ENCODE measurements at places on chromosomes 1 and 21. TPM values are rescaled to one million over a fixed set of nuclear protein-coding genes. Genes with fewer than 3 reads are reported as not detected.

WNT3A gene
- total RNA-seq: not detected

FAM163A gene
- total RNA-seq: not detected

ANGPTL3 gene
- total RNA-seq: not detected

JAM2 gene
- 0.05 TPM for total RNA-seq

PIGR gene
- total RNA-seq: not detected

ZNF678 gene
- total RNA-seq: 4.2 TPM

S100A8 gene
- not detected for total RNA-seq

PDXK gene
- total RNA-seq: 81.4 TPM

NUAK2 gene
- total RNA-seq: 12.7 TPM

CD164L2 gene
- total RNA-seq: not detected

CRYAA gene
- total RNA-seq: not detected

- DNase-seq: no peak
- no peaks in the 10 kb centered on the region for H3K27me3 ChIP-seq
- H3K36me3 ChIP-seq: no peaks in the 10 kb centered on the region
- no peak overlapping the region for H3K27ac ChIP-seq
- H3K4me3 ChIP-seq: no peak overlapping the region
Measured at GRCh38 chr1:236953151-236953700, 51.0 kb downstream of the MT1HL1 start.

- H3K27ac ChIP-seq: no peak overlapping the region
- no peaks in the 10 kb centered on the region for H3K36me3 ChIP-seq
- H3K27me3 ChIP-seq: peaks cover 3% of the 10 kb centered on the region
- no peaks in the 10 kb centered on the region for H3K4me1 ChIP-seq
- no peak for DNase-seq
Measured at GRCh38 chr1:58443986-58444868, 102.3 kb downstream of the OMA1 start.

DNA sequence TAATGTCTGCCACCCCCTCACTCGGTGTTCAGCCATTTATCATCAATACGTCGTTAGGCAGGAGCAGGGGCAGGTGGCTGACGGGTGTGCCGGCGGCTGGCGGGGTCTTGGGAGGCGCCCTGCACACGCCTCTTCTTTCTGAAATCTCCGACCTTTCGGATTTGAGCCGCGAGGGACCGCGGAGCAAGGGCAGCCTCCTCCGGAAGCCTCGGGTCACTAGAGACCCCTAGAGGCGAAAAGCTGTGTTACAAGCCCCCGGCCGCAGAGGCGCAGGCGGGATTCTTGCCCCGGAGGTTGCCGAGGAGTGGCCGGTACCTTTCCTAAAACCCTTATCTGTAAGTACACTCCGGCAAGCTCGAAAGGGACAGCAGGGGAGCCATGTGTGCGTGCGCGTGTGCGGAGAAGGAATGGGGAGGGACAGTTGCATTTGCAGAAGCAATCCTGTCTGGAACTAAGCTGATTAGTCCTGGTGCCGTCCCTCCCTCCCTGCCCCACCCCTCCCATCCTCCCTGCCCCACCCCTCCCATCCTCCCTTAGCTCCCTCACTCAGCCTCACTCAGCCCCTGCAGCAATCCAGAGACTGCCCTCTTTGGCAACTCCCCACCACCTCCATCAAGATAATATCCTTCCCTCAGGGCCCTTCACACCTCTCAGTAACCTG lies 11.0 kb downstream of the BRINP2 start:
- H3K36me3 ChIP-seq: no peaks in the 10 kb centered on the region
- peak; percentile 46 for DNase-seq
- peaks cover 7% of the 10 kb centered on the region for H3K4me1 ChIP-seq
- no peak overlapping the region for H3K27ac ChIP-seq

- H3K4me3 ChIP-seq: peak overlapping the region; percentile 55
- peak overlapping the region; percentile 88 for H3K27ac ChIP-seq
- H3K36me3 ChIP-seq: no peaks in the 10 kb centered on the region
- DNase-seq: peak; percentile 90
- peaks cover 8% of the 10 kb centered on the region for H3K27me3 ChIP-seq
Measured at GRCh38 chr1:235971571-235972310, 93.1 kb downstream of the NID1 start.

DNA sequence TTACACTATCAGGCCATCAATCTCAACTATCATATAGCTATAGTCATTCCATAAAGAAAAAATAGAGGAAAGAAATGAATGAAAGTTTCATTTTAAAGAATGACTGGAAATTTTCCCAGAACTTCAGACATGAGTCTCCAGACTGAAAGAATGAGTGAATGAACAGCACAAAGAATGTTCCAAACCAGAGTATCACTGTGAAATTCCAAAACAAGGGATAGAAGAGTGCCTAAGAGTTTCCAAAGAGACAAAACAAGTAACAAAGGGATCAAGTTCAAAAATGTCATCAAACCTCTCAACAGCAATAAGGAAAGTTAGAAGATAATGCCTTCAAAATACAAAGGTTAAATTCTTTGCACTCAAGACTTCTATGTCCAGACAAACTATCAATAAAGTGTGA lies 114.9 kb downstream of the DENND1B start:
- H3K4me3 ChIP-seq: no peak overlapping the region
- no peaks in the 10 kb centered on the region for H3K27me3 ChIP-seq
- H3K36me3 ChIP-seq: peaks cover 19% of the 10 kb centered on the region

DNA sequence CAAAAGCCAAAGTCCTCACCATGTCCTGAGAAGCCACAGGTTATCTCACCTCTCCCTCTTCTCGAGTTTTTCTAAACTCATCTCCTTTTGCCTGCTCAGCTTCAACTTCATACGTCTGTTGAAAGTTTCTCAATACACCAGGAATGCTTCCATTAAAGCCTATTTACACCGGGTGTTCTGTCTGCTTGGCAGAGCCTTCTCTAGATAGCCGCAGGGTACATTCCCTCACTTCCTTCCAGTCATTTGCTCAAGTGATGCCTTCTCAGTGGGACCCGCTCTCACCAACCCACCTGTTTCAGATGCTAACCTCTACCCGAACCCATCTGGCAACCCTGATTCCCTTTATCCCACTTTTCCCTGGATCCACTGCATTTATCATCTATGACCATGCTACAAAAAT lies 257.0 kb upstream of the ADGRL2 start:
- H3K27me3 ChIP-seq: no peaks in the 10 kb centered on the region
- DNase-seq: no peak
- H3K27ac ChIP-seq: no peak overlapping the region
- peaks cover 2% of the 10 kb centered on the region for H3K4me1 ChIP-seq

GRCh38 chr21:17900281-17900989 lies 81.3 kb upstream of the C21orf91 start:
- H3K4me1 ChIP-seq: peaks cover 29% of the 10 kb centered on the region
- no peak overlapping the region for H3K27ac ChIP-seq
- no peak overlapping the region for H3K4me3 ChIP-seq
- no peaks in the 10 kb centered on the region for H3K27me3 ChIP-seq
- no peak for DNase-seq

- no peaks in the 10 kb centered on the region for H3K27me3 ChIP-seq
- no peak for DNase-seq
- no peaks in the 10 kb centered on the region for H3K4me1 ChIP-seq
- H3K36me3 ChIP-seq: no peaks in the 10 kb centered on the region
- no peak overlapping the region for H3K4me3 ChIP-seq
- no peak overlapping the region for H3K27ac ChIP-seq
Measured at GRCh38 chr1:189657715-189658114, 819.9 kb downstream of the BRINP3 start.

DNA sequence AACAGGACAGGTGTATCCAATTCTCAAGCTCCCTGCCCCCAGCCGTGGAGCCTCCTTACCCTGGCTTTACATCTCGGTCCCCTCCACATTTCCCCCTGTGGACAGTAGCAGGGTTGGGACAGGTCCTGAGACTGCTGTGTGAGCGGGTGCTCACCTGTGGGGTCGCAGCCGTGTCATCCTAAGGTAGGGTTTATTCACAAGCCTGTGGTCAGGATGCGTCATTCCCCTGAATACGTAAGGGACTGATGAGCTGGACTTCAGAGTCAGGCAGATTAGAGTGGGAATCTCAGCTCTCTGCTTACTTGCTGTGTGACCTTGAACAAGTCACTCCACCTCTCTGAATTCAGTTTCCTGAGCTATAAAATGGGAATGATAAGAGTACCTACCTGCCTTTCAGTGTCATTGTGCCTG lies 17.7 kb downstream of the ZNF362 start:
- no peak overlapping the region for H3K4me3 ChIP-seq
- no peaks in the 10 kb centered on the region for H3K27me3 ChIP-seq
- H3K4me1 ChIP-seq: peaks cover 15% of the 10 kb centered on the region
- H3K36me3 ChIP-seq: peaks cover 5% of the 10 kb centered on the region

DNA sequence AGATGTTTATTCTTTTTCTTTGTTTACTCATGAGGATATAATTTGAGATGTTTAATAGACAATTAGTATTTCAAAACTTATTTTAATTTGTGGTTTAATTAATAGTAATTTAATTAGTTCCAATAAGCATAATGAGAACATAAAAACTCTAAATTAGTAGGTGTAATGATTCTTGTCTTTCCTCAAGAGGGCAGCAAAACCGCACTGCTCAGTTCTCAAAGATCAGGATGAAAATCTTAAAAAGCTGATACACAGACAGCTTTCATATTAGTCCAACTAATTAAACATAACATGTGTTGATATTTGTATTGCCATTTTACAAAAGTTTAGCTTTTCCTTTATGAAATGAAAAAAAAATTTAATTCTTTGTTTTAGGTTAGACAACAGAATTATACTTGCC lies 106.7 kb upstream of the C21orf91 start:
- no peak overlapping the region for H3K4me3 ChIP-seq
- no peaks in the 10 kb centered on the region for H3K36me3 ChIP-seq
- H3K4me1 ChIP-seq: peaks cover 2% of the 10 kb centered on the region
- H3K27ac ChIP-seq: no peak overlapping the region

DNA sequence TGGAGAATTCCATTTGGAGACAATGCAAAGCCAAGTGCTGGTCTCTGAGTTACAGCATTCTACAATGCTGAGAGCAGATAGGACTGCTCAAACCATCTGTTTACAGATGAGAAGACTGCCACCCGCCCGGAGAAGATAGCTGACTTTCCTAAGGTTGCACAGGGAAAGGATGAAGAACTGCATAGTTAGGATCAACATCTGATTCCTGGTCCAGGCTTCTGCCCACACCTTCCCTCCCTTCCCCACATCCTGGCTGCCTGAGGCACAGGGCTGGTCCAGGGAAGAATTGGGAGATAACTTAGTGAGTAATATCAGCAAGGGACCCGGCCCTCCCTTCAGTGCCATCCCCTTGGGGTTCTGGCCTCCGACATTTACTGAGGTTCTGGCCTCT lies 2.0 kb downstream of the SERINC2 start:
- no peak overlapping the region for H3K4me3 ChIP-seq
- no peak overlapping the region for H3K27ac ChIP-seq
- peaks cover 7% of the 10 kb centered on the region for H3K4me1 ChIP-seq
- peaks cover 56% of the 10 kb centered on the region for H3K27me3 ChIP-seq
- DNase-seq: no peak

- peaks cover 54% of the 10 kb centered on the region for H3K36me3 ChIP-seq
- H3K4me3 ChIP-seq: no peak overlapping the region
- DNase-seq: no peak
- H3K27ac ChIP-seq: no peak overlapping the region
- H3K4me1 ChIP-seq: peaks cover 4% of the 10 kb centered on the region
Measured at GRCh38 chr1:161840363-161840762, 74.2 kb downstream of the ATF6 start.

DNA sequence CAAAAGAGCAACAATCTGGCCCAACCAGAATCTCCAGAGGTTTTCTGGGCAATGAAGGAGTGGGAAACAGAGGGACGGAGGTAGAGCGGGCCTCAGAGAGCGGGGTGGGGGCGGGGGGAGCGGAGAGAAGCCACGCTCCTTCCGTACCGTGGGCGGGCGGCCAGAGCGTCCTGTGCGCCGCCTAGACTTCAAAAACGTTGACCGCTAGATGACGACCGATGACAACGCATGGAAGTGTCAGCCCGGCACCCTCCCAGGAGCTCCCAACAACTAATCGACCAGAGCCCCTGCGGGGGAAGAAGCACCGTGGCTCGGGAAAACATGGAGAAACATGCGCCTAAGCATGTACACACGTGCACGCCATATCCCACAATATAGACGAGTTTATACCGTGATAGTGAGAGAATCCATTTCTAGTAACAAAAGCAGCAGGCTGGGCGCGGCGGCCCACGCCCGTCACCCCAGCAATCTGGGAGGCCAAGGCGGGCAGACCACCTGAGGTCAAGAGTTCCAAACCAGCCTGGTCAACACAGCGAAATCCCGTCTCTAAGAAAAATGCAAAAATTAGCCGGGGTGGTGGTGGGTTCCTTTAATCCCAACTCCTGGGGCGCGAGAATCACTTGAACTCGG lies 131.9 kb downstream of the LIPI start:
- no peaks in the 10 kb centered on the region for H3K27me3 ChIP-seq
- peaks cover 9% of the 10 kb centered on the region for H3K36me3 ChIP-seq
- H3K4me1 ChIP-seq: no peaks in the 10 kb centered on the region

GRCh38 chr1:2617971-2618470 lies 14.8 kb downstream of the MMEL1 start:
- DNase-seq: no peak
- no peaks in the 10 kb centered on the region for H3K36me3 ChIP-seq
- peaks cover 4% of the 10 kb centered on the region for H3K4me1 ChIP-seq
- no peak overlapping the region for H3K27ac ChIP-seq

- DNase-seq: no peak
- H3K4me3 ChIP-seq: no peak overlapping the region
- H3K27ac ChIP-seq: no peak overlapping the region
- H3K4me1 ChIP-seq: no peaks in the 10 kb centered on the region
- H3K27me3 ChIP-seq: no peaks in the 10 kb centered on the region
- H3K36me3 ChIP-seq: no peaks in the 10 kb centered on the region
Measured at GRCh38 chr21:45574081-45574501, 31.9 kb upstream of the SLC19A1 start.

- H3K4me1 ChIP-seq: peaks cover 24% of the 10 kb centered on the region
- H3K4me3 ChIP-seq: peak overlapping the region; percentile 47
- H3K27me3 ChIP-seq: no peaks in the 10 kb centered on the region
- no peaks in the 10 kb centered on the region for H3K36me3 ChIP-seq
Measured at GRCh38 chr1:84436876-84437655, 38.8 kb downstream of the DNASE2B start.

GRCh38 chr1:228902781-228903433 lies 167.6 kb downstream of the RHOU start:
- no peak for DNase-seq
- H3K4me1 ChIP-seq: no peaks in the 10 kb centered on the region
- H3K36me3 ChIP-seq: no peaks in the 10 kb centered on the region
- H3K27me3 ChIP-seq: no peaks in the 10 kb centered on the region
- H3K4me3 ChIP-seq: no peak overlapping the region
- H3K27ac ChIP-seq: no peak overlapping the region

- no peak for DNase-seq
- H3K36me3 ChIP-seq: peaks cover 41% of the 10 kb centered on the region
- H3K27ac ChIP-seq: no peak overlapping the region
- no peak overlapping the region for H3K4me3 ChIP-seq
Measured at GRCh38 chr1:179318491-179318890, 24.9 kb downstream of the SOAT1 start.

GRCh38 chr1:222904451-222904850 lies 89.6 kb downstream of the DISP1 start:
- no peak for DNase-seq
- H3K4me3 ChIP-seq: no peak overlapping the region
- no peaks in the 10 kb centered on the region for H3K36me3 ChIP-seq
- no peak overlapping the region for H3K27ac ChIP-seq

Data from activated CD4-positive, alpha-beta T cell treated with anti-CD3 and anti-CD28 coated beads, Interleukin-2, amount 10 ng/mL, durations not matched to agents 7 days and 5 days (primary cell).